ENCODE measurements at places on chromosomes 3 and 15.

- DNase-seq, result peak; percentile 8
Measured at GRCh38 chr3:74089814-74090213, 465.1 kb upstream of the PDZRN3 start.

DNA sequence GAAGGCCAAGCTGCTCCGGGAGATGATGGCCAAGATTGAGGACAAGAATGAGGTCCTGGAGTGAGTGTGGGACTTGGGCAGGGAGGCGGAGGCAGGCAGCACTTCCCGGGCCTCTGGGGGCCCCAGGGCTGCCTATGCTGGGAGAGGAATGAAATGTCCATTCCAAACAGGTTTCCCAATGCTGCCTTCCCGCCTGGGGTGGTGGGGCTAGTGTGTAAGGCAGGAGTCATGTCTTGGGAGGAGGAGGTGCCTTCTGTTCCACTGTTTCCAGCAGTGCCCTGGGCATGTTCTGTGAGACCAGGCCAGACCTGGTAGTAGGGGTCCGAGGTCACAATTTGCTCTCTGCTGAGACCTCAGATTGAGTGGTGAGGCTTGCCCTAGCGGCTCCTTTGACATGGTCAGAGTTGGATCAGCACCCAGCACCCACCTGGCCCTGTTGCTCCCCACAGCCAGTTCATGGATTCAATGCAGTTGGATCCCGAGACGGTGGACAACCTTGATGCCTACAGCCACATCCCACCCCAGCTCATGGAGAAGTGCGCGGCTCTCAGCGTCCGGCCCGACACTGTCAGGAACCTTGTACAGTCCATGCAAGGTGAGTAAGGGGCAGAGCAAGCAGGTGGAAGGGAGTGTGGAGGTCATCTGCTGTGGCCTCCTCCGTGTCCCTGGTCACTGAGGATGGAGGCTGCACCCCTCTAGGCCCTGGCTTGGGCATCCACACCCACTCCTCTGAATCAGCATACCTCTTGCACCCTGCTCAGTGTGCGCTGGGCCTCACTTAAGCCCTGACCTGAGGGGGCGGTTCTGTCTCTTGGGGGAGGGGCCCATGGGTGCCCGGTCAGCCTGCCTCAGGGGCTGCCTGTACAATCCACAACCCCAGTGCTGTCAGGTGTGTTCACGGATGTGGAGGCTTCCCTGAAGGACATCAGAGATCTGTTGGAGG lies 27.3 kb downstream of the PTPN23 start:
- DNase-seq, result no peak

- peak; percentile 49 for DNase-seq
Measured at GRCh38 chr15:82139823-82140268, 94.0 kb upstream of the MEX3B start.

DNA sequence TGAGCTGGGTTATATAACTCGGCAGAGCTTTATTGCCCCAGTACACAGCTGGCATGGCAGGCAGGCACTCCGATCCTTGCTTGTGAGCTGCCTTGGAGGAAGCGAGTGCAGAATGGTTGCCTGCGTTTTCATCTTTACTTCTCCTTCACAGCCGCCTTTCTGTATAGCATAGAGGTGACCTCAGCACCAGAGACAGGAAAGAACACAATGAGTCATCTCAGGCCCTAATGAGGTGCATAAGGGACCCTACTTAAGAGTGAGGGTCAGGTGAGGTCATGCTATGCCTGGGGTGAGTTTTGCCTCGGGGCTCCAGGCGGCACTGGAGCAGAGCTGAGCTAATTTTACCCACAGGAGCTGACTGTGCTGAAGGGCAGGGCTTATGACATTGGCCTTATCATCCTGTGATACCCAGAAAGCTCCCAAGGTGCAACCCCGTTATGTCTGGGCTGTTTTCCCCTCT lies 43.5 kb downstream of the LPP start:
- peak; percentile 37 for DNase-seq

DNA sequence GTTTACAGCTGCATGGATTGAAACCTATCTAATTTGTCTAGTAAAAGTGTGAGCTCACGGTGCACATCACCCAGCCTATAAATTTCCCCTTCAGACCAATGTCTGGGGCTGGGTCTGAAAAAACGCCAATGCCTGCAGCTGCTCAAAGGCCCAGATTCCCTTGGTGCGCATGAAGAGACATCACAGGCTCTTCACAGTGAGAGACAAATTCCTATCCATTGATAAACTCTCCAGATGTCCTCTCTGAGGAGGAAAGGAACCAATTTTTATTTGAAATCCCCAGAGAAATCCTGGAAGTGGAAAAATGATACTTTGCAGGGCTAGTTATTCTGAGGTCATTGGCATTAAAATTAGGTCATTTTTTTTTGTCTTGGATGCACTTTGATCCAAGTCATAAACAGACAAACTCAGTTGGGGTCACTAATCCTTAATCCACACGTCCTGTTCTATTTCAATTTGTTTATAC lies 360.5 kb downstream of the EPHA3 start:
- no peak for DNase-seq

DNA sequence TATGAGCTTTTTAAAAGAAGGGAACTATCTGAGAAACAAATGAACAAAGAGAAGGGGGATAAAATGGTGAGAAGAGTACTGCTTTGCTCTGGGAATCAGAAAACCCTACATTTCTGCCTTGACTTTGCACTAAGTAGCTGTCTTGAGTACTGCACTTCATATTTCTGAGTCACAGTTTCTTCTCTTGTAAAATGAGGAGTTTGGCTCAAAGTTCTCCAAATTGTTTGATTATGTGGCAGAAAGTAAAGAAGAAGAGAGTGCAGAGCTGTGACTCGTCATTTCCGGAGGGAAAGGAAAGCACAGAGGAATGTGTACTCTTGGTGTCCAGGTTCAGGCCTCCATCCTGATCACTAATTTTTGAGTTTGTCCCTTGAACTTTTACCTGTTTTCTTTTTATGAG lies 54.7 kb downstream of the TP63 start:
- DNase-seq, result peak; percentile 92

DNA sequence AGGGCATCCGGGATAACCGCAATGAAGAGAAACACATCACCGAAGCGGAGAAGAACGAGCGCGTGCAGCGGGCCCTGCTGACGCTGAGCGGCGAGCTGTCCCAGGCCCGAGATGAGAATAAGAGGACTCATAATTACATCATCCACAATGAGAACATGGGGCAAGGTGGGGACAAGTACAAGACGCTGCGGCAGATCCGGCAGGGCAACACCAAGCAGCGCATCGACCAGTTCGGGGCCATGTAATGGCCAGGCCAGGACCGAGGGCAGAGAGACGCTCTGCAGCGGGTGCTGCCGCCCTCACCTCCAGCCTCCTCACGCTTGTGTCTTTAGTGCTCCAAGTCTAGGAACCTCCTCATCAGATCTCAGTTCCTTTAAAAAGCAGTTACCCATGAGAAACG lies 863.7 kb upstream of the ALCAM start:
- no peak for DNase-seq

Measured in HT1080 (cell line).